ENCODE measurements at places on chromosomes 12 and 14.

DNA sequence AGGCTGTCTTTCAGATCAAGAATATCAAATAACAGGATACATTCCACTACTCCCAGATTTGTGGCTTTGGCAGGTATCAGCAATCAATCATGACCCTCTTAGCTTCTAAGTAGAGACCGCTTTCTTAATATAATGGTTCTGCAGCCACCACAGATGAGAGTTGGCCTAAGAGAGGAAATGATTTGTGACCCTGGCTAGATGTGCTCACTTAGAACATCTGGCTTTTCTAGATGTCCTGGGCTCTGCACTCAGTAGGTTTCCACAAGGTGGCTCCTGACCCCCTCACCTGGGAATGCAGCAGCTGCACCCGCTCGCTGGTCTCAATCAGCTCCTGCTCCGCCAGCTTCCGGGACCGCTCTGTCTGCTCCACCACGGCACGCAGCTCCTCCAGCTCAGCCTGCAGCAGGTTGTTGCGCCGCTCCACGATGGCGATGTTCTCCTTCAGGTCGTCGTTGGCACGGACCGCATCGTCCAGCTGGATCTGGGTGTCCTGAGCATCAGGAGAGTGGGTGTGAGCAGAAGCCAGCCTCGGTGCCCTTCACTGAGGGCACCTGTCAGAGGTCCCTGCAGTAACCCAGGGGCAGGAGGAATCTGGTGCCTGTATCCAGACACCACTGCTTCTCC, 8.9 kb downstream of the CMTM5 start:
- no peak for DNase-seq

DNA sequence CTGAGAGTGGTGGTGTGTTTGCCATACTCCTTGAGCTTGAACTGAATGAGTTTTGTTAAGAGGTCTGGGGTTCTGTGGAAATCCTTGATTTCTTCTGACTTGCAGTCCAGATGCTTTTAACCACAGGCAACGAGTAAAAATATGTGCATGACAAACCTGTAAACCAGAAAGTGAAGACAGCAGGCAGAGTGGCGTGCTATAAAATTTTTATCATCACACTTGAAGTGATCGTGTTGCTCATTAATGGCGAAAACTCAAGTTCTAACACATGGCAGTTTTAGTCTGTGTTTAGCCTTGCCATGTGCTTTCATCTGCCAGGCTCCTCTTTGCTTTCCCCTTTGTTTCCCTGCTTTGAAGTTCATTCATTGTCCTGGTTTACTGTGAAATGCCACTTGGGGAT, 28.0 kb downstream of the TXNRD1 start:
- peak; percentile 46 for DNase-seq

- DNase-seq = no peak
These were observed 1.6 kb downstream of the STXBP6 start for GRCh38 chr14:25048170-25049016.

DNA sequence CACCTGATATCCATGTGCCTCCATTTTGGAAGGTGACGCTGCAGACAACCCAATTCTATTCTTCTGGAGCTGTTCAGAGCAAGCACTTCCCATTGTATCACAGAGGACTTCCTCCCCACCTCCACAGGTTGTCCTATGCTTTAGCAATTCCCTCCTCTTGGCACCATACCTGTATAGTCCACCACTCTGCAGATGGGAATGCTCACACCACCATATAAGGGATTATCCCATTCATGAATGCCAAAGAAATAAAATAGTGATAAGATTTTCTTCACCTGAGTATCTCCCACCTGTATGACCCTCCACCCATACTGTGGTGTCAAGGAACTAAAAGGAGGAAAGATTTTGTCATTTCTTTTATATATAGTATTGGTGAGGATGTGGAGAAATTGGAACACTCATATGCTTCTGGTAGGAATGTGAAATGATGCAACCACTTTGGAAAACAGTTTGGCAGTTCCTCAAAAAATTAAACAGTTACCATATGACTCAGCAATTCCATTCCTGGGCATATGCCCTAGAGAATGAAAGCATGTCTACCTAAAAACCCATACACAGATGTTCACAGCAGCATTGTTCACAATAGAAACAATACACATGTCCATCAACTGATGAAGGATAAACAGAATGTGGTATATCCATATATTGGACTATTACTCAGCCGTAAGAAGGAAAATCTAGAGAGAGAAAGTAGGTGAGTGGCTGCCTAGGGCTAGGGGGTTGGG, 75.2 kb downstream of the FIGNL2 start:
- DNase-seq = no peak

DNA sequence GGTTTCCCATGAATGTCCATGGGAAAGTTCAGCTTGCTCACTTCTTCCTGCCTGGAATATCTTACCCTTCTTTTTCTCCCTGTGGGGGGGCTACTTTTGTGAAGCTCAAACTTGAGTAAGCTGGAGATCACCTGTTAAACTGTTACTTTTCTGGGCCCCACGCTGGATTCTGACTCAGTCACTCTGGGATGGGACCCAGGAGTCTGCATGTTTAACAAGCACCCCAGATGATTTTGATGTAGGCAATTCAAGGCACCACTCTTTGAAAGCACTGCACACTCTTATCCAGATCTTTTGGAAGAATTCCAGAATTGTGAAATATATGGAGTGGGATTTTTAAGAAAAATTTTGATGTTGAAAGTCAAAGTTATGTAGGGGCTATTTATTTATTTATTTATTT, 46.3 kb upstream of the IGF1 start:
- DNase-seq = no peak
